Muscle of arm (tissue), 14 donors: ENCODE measurements at places on chromosomes 5 and 9. TPM values are rescaled to one million over a fixed set of nuclear protein-coding genes. Genes with fewer than 3 reads are reported as not detected.

- peak; percentile 11 for DNase-seq
These were observed 115.9 kb downstream of the CDC42SE2 start for GRCh38 chr5:131379723-131380122.

DNA sequence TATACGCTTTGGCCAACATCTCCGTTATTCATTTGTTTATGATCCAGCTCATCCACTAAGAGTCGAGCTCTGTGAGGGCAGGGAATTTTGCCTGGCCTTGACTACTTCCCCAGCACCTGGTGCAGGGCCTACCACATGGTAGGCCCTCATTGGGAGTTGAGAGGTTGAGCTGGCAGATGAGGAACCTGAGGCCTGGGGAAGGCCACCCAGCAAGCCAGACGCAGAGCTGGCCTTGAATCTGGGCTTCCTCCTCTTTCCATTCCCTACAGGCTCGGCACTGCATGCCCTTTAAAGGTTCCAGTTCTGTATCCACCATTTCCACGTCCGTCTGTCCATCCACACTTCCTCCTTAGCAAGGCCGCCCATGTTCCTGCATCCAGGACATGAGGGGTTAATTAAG is 24.2 kb downstream of the KCNMB1 start:
- no peak for DNase-seq

The IFNA13 gene
- not detected for polyA plus RNA-seq

The PCDHB6 gene
- polyA plus RNA-seq = 1.9 TPM

The PCSK1 gene
- not detected for polyA plus RNA-seq
